ENCODE measurements at places on chromosomes 1 and 21.
A peak's percentile ranks its signal among the peaks of the same experiment; 100 is the strongest.

DNA sequence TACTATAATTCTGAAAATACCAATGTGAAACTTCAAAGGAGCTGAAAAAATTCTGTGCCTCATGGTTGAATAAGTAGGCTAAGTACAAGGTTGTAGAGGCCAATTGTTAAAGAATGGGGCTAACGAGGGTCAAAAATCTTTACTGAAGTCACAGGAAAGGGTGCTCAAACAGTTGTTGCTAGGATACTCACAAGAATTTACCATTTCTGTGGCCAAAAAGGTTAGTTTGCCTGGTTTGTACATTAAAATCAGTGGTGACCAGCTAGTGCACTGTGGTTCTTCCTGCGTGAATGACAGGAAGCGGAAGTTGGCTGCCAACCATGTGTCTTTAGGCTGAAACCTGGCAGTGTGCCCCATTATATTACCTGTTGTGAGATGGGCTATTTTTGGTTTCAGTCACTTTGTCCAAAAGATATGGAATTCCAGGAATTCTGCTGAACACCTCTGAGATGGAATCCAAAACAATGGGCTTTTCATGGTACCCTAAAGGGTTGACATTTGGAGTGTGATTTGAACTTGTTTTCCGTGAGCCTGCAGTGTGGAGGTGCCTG is 13.5 kb downstream of the MAP3K21 start:
- DNase-seq: no peak

DNA sequence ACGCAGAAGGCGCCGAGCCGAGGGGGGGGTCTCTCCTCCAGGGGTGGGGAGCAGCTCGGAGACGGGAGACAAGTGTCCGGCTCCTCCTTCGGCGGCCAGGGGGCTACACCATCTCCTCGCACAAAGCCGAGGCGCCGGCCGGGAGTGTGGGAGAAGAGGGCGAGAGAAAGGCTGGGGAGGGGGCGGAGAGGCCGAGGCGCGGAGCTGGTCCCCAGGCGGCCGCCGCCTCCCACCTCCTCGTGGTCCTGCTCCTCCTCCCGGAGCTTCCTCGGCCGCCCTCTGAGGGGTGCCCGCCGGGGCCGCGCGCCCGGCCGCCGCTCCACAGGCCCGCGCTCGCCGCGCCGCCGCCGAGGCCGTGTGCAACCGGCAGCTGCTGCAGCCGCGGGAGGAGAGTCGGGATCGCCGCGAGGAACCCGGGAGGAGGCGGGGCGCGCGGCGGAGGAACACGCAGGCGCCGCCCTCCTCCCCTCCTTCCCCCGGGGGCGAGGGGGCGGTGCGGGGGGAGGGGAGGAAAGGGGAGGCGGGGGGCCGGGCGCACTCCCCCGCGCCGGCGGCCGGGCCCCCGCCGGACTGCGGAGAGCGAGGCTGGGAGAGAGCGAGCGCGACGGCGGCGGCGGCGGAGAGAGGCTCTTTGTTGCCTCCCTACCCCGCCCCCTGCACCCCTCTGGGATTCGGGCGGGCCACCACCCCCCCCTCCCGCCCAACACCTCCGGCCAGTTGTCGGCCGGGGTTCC is at the start of gene ENAH:
TSS of gene ENAH (minus strand) at position 395 of the 734 bp plus-strand sequence. CDS start 433 bp downstream, outside the sequence.
- peak; percentile 78 for DNase-seq

DNA sequence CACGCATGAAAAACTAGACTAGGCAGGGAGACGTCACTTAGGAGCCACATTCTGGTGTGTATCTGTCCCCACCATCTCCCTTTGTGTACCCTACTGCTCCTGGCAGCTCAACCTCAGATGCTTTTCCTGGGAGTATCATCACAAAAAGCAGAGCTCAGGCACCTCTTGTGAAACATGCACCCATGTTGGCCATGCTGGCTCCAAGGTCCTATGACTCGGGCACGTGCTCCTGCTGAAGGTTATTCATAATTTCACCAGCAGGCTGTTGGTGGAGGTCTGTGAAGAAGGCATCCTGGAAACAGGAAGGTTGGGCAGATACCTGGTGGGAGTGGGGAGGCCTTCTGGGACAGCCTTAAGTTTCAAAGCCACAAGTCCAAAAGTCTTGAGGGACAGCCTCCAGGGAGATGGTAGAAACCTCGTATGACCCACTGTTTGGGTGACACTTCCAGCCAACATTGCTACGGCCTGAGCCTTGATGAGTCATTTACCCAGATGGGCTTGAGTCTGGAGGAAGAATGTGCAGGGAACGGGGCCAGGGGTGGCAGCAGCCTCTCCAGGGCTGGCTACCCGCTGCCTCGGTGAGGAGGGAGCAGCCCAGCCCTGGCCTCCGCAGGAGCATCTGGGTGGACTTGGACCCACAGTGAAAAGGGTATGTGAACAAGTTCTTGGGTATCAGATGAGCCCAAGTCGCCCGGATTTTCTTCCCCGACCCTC is 75.8 kb downstream of the PGBD5 start:
- DNase-seq: no peak

- no peak for DNase-seq
These were observed 212.5 kb downstream of the TOMM20 start for GRCh38 chr1:234915924-234916675.

Measured in SW480 (cell line).